Stimulated activated CD4-positive, alpha-beta T cell treated with anti-CD3 and anti-CD28 coated beads, Interleukin-2, amount 100 ng/mL, for 24 hours (primary cell): ENCODE measurements at places on chromosomes 12 and 14.

- DNase-seq = no peak
These were observed 8.6 kb downstream of the TUNAR start for GRCh38 chr14:95885278-95885677.

- DNase-seq = no peak
These were observed 16.5 kb upstream of the YY1 start for GRCh38 chr14:100222224-100223093.

GRCh38 chr14:90581745-90582144, 184.9 kb downstream of the CALM1 start:
- DNase-seq = no peak

- peak; percentile 6 for DNase-seq
These were observed 75.0 kb upstream of the FZD10 start for GRCh38 chr12:130087222-130087621.

DNA sequence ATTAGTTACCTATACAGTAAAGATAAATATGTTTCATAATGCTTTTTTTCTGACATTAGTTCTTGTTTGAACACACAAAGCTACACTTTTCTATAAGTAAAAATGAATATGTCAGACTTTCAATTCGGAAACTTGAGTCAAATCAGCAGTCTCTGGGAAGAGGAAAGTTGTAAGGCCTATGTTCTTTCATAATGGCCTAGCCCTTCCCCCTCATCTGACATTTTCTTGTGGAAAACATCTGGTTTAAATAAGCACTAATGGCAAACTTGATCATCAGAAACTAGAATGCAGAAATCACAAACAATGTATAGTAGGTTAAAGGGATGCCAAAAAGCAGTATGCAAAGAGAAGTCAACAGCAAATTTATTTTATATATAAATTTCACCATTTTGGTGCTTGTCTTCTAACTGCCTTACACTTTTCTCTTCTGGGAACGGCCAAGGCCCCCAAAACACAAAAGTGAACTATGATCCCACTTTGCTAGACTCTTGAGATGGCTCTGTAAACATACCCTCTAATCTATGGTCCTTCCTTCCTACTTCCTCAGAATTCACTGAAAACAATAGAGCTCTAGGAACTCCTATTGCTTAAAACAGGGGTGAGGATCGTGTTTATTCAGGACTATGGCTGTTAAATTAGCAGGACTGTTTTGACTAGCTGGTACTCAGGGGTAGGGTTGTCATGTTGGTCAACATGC, 444.1 kb downstream of the RAD51B start:
- no peak for DNase-seq

GRCh38 chr12:1481326-1481725, 113.1 kb downstream of the FBXL14 start:
- DNase-seq = no peak

GRCh38 chr12:108511633-108512540, 3.2 kb upstream of the FICD start:
- DNase-seq = peak; percentile 84

DNA sequence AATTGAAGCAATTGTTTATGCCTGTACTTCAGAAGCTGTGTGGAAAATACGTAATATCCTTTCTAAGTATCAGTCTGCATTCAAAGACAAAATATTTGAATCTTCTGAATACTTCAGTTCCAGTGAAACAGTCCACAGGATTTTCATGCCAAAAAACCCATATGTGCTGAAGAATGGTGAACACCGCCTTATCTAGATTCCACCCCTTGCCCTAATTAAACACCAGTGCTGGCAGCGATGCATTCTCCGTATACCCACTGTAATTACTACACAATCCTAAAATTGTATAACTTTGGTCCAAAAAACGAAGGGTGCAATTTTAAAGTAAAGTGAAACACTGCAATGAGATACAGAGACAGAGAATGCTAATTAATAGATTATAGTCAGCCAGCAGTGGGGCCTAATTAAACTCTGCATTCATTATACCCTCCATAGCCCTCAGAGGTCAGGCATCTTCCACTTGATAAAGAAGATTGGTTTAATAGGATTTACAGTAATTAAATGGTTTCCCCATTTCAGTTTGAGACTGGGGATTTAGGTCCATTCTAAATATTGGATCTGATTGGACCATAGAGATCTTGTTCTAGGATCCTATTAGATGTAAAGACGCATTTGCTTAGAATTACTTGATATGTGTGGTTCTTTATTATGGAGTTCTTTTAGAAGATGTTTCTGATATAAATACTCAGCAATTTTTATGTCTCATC, 43.9 kb downstream of the ERC1 start:
- DNase-seq = no peak

GRCh38 chr12:77893918-77894317, 63.2 kb downstream of the NAV3 start:
- DNase-seq = no peak

DNA sequence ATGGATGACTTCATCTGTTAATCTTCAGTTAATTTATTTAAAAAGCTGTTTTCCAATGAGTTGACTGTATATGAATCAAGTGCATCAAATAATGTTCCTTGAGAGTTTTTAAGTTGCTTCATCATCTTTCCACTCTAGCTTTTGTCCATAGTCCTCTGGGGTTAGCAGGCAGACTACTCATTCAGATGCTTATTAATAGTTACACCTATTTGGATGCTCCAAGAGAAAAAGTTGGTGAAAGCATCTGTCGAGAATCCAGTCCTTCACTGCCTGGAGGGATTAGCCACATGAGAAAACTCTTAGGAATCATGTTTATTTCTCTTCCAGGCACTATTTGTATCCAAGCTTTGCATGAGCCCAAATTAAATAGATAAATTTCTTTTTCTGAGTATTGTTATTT, 70.2 kb downstream of the DACT1 start:
- DNase-seq = no peak

DNA sequence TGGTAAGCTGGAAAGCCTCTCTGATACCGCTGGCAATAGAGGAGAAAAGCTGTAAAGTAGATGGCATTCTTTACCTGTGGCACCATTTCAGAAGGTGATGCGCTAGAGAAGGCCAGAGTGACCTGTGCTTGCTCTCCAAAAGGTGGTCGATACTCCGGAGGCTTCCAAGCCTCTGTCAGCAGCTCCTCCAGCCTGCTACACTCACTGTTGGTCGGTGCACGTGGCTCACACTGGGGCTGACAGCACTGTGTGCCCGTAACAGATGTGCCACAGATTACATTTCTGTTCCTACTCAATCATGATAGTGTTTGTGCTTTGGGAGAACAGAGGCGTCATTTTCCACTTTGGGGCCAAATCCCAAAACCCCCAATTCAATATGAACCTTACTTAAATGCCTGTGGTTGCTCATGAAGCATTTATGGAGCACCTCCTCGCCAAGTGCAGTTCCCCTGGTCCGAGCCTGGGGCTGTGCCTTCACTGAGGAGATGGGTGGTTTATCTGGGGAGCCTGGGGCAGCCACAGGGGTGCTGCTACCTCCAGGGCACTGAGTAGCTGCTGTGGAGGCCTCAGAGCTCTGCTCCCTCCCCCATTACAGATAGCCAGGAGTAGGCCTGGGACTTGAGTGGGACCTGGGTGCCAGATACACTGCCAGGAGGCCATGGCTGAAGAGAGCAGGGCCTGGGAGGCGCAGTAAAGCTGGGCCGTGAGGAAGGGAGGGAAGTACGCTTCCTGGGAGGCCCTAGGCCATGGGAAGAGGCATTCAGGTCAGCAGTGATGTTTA, 26.8 kb downstream of the CCNK start:
- DNase-seq = peak; percentile 14
